ENCODE measurements at places on chromosomes 3 and 15. TPM values are rescaled to one million over a fixed set of nuclear protein-coding genes. Genes with fewer than 3 reads are reported as not detected.
A peak's percentile ranks its signal among the peaks of the same experiment; 100 is the strongest.

DNA sequence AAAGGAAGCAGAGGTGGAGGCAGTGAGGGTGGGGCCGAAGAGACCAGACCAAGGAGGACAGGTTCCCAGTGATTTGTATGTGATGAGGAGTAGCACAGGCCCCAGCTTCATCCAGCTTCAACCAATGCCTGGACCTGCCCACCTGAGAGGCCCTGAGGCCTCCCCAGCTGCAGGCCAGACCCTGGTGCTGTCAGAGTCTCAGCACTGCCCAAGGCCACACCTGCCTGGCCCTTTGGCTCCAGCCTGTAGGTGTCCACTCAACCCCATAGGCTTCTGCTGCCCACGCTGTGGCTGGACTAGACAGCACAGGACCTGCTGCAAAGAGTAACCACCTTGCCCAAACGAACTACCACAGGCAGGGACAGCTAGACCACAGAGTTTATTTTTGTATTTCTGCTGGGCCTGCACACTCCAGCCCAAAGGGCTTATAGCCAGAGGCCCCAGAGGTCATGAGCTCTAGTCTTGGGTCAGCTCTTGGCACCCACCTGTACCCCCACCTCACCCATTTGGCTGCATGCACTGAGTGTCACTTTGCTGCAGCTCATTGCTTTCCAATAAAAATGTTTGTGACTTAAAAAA, 81.9 kb upstream of the CDV3 start:
- H3K4me3 ChIP-seq: peak overlapping the region; percentile 1
- DNase-seq: no peak
- no peaks in the 10 kb centered on the region for H3K27me3 ChIP-seq
- H3K36me3 ChIP-seq: no peaks in the 10 kb centered on the region
- peaks cover 52% of the 10 kb centered on the region for H3K4me1 ChIP-seq
- H3K27ac ChIP-seq: peak overlapping the region; percentile 63

The PTPRG gene
- 0.24 TPM for total RNA-seq

The CD200R1 gene
- 1.1 TPM for total RNA-seq

DNA sequence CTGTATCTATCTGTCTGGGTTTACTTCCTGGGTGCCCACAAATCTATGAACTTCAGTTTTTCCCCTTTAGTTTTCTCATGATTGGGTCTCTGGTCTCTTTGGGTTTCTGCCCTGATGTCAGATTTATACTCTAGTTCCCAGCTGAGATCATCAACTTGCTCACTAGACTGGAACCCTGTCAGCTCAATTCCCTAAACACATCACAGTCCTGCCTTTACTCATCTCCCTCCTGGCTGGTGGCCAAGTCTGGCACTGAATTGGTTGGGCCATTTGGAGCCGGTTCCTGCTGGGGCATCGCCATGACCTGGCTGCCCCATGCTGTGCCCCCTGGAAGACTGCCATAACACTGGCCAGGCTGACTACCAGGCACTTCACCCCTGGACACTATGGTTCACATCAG, 345.3 kb downstream of the CHST2 start:
- H3K4me3 ChIP-seq: no peak overlapping the region
- H3K4me1 ChIP-seq: no peaks in the 10 kb centered on the region
- DNase-seq: no peak

DNA sequence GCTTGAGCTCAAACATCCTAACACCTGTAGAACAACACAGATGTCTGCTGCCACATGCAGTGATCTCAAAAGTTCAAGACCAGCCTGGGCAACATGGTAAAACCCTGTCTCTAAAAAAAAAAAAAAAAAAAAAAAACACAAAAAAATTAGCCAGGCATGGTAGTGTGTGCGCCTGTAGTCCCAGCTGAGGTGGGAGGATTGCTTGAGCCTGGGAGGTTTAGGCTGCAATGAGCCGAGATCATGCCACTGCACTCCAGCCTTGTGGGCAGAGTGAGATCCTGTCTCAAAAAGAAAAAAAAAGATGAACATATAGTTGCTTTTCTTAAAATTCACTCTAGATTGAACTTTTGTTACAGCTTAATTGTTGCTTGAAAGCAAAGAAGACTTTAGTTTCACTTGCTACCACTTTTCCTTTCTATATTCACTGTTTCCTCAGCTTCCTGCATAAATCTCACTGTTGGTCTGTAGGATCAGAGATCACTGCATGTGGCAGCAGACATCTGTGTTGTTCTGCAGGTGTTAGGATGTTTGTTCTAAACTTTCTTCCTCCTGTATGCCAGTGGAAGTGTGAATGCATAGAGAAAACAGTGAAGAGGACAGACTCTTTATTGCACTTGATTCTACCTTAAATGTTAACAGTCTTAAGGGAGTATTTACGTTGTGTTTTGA, 12.6 kb downstream of the RAB11A start:
- H3K4me3 ChIP-seq: no peak overlapping the region
- peaks cover 38% of the 10 kb centered on the region for H3K36me3 ChIP-seq
- H3K4me1 ChIP-seq: peaks cover 61% of the 10 kb centered on the region

The PLA2G4D gene
- not detected for total RNA-seq

The VIPR1 gene
- total RNA-seq: 6.3 TPM

DNA sequence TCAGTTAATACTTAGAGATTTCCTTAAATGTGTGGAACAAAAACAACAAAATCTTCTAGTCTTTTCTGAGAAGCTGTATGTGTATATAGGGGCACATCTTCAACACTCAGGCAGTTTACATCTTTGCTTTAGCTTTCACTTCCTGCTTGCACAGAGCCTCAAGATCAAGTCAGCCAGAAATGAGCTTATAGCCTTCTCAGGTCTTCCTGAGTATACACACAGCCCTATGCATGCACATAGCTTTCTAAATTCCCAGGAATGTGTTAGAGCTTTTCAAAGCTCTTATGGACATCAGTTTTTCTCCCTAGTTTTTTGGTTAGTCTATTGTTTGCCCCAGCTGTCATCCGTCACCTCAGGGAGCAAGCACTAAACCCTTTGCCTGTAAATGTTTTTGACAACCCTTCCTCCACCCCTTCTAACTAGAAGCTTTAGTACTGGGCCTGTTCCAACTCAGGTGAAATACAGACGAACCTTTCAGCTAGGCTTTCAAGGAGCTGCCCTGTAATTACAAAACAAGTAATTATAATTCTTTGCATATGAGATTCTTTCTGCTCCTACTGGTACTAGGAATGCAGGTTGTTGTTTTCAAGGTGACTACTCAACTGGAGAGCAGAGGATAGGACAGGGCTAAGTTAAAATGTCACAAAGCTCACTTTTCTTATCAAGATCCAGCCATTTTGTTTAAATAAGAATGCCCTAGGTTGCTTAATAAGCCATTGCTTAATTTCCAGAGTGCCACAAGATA, 22.6 kb upstream of the MTMR10 start:
- peaks cover 19% of the 10 kb centered on the region for H3K4me1 ChIP-seq
- H3K4me3 ChIP-seq: no peak overlapping the region
- DNase-seq: no peak
- H3K36me3 ChIP-seq: peaks cover 7% of the 10 kb centered on the region
